ENCODE measurements at places on chromosomes 12 and 14. TPM values are rescaled to one million over a fixed set of nuclear protein-coding genes. Genes with fewer than 3 reads are reported as not detected.

GRCh38 chr12:81644503-81644902 is 114.6 kb downstream of the PPFIA2 start:
- DNase-seq, result no peak

- DNase-seq, result peak; percentile 64
Observed at GRCh38 chr12:93778306-93778705, 101.1 kb downstream of the CRADD start.

GRCh38 chr12:64506955-64507354 is 55.0 kb downstream of the TBK1 start:
- no peak for DNase-seq

- DNase-seq, result peak; percentile 64
Observed at GRCh38 chr12:153080-153746, 60.7 kb downstream of the SLC6A12 start.

GRCh38 chr12:47473091-47473490 is 232.7 kb downstream of the RPAP3 start:
- DNase-seq, result no peak

DNA sequence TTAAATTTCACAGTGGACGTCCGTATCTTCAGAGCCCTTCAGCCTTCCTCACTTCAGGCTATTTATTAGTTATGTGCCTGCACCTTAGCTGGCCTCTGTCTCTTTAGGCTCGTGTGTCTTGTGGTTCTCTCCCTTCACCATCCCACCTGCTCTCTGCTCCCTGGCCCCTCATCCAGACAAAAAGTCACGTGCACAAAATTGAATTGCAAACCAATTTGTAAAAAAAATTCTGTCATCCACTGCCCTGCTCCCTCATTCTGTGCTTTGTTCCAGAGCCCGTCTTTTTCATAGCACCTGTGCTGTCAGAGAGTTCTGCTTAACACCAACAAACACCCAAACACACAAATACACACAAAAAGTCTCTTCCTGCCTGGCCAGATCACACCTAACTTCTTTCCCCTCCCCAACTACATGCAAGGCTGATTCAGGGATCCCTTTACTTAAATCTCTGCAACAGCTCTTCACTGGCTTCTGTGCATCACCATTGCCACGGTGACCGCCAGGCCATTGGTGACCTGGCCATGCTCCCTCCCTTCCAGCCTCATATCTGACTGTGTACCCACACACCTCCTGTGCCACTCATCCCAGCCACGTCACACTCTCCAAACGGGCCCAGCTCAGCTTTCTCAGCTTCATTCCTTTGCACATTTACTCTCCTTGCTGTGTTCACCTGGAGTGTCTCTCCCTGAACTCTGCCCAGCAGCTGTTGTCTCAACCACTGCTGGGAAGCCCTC is 205.7 kb downstream of the TTC8 start:
- DNase-seq, result no peak

GRCh38 chr12:27785882-27786570 is 6.0 kb upstream of the MANSC4 start:
- DNase-seq, result no peak

GRCh38 chr12:47772094-47772660 is 861 bp upstream of the SLC48A1 start:
- peak; percentile 34 for DNase-seq

GRCh38 chr14:66174453-66174891 is 311.7 kb upstream of the CCDC196 start:
- no peak for DNase-seq

DNA sequence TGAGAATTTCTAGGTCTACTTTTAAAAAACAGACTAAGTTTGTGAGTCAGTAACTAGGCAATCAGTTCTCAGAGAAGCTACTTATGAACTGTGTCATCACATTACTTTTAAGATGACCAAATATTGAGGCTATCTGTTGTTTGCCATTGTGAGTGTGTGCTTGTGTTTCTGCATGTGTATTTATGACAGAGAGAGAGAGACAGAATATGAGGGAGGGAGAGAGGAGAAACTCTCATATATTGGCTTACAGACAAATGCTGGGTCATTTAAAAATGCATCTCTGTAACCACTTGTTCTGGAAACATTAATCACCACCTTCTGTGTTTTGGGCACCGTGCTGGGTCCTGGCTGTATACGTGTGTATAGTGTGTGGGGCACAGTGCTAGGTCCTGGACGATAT is 161.5 kb upstream of the FRMD6 start:
- DNase-seq, result no peak

DNA sequence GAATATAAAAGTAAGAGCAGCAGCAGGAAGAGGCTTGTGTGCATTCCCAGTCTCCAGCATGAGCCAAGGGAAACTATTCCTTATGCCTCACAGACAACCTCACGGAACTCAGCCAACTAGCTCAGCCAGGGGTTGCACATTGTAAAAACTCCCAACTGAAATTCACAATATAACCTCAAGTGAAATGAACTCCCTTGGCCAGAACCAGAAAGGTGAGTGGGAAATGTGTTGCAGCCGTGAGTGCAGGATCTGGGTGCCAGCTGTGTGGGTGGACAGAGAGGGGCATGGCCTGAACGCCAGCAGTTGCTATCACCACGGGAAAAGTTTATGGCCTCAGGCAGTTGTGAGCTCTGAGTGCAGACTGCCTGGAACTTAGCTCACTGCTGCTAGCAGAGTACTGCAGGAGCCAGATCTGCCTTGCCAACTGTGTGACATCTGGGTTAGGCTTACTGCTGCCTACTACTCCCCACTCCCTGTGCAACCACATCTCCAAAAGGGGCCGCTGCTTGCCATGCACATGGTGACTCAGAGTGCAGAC is 2.3 kb upstream of the CLEC1A start:
- DNase-seq, result no peak

- DNase-seq, result no peak
Observed at GRCh38 chr14:99854831-99855230, 61.6 kb downstream of the EML1 start.

- no peak for DNase-seq
Observed at GRCh38 chr12:10967409-10967808, 19.3 kb downstream of the TAS2R50 start.

DNA sequence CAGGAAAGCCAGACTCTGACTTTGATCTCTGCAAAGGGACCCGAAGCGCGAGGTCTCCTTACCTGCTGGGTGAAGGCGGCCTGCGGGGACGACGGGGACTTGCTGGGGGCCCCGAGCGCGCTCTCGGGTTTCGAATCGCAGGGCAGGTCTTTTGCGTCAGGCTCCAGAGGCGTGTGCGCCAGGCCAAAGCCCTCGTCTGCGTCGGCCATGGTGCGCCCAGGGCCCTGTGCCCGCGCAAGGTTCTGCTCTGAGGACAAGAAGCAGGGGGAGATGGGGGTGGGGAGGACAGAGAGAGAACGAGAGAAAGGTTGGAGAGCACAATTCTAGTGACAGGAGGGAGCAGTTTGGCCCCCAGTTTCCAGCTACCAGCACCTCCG is 2.3 kb downstream of the TBX5 start:
- DNase-seq, result no peak

GRCh38 chr12:92905258-92905810 is 23.8 kb downstream of the EEA1 start:
- DNase-seq, result no peak

DNA sequence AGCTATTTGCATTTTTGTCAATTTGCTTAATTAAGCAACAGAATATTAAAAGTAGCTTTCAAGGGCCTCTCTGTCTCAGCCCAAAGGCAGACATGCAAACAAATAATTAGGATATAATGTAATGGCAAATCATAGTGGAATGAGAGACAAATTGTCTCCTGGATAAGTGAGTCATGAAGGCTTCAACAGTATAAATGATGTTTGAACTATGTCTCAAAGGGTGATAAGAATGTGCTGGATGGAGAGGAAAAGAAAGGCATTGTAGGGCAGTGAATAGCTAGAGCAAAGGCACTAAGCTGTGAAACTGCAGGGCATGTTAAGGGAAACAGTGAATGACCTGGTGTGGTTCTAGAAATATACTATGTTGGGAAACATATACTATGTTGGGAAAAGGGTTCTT is 53.5 kb upstream of the PPP1R12A start:
- no peak for DNase-seq

DNA sequence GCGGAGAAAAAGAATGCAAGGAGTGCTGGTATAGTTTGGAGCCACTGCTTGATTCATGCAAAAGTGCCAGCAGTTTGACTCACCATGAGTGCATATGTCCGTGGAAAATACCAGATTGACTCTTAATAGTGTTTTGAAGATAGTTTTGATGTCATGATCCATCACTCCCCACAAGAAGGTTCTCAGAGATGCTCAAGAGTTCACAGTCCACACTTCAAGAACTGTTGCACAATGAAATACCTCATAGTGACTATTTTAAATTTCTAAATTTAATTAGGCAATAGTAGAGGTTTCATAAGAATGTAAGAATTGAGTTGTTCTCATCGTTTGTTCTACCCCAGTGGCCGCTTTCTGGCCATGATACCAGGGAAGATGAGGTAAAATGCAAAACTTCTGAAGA is 286.6 kb upstream of the RGS6 start:
- DNase-seq, result no peak

- DNase-seq, result no peak
Observed at GRCh38 chr12:68890701-68891113, 42.3 kb downstream of the CPM start.

- no peak for DNase-seq
Observed at GRCh38 chr12:117118838-117119591, 19.8 kb upstream of the TESC start.

DNA sequence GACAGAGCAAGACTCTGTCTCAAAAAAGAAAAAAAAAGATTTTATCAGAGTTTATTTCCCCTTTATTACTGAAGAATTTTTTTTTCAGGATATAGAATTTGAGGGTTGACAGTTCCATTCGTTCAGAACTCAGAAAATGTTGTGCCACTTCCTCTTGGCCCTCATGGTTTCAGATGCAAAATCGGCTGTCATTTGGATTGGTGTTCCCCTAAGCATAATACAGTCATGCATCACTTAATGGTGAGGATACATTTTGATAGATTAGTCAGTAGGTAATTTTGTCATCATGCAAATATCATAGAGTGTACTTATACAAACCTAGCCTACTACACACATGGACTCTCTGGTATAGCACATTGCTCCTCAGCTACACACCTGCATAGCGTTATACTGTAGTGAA is 263.9 kb upstream of the RTL1 start:
- no peak for DNase-seq

DNA sequence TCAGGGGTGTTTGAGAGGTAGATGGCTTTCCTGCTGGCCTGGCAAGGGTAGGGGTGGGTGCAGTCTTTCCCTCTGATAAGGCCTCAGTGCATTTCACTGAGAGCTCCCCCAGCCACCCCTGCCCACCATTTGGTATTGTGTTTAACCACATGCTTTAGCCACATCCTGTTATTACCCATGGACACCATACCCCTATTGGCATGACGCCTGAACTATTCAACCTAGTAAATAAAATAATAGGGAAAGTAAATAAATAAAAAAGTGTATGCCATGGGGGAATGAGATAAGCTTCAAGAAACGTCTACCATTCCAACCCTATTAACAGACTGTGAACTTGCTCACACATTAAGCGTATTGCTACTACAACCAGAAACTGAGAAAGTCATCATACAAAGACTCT is 7.6 kb upstream of the LGR5 start:
- no peak for DNase-seq

DNA sequence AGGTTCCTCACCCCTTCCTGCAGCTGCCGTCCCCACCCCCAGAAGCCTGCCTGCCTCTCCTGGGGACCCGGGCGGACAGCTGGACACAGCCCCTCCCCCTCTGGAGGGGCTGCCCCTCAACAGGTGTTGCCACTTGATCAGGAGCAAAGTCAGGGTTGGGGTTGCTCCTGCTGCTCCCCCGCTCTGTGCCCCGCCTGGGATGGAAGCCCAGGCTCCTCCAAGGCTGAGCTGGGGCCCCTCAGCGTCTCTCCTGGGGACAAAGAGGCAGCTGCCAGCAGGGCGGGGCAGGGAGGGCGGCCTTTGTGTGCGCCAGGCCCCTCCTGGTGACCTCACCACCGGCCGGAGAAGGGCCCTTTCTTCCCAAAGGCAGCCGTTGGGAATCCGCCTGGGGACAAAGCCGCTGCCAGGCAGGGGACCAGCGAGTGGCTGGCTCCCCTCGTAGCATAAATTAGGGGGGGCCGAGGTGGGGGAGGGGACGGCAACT is 13.7 kb downstream of the TRMT61A start:
- DNase-seq, result peak; percentile 73

GRCh38 chr14:95611293-95611880 is 74.8 kb upstream of the TCL1B start:
- DNase-seq, result no peak

- no peak for DNase-seq
Observed at GRCh38 chr12:111256629-111257434, 112.1 kb downstream of the PHETA1 start.

DNA sequence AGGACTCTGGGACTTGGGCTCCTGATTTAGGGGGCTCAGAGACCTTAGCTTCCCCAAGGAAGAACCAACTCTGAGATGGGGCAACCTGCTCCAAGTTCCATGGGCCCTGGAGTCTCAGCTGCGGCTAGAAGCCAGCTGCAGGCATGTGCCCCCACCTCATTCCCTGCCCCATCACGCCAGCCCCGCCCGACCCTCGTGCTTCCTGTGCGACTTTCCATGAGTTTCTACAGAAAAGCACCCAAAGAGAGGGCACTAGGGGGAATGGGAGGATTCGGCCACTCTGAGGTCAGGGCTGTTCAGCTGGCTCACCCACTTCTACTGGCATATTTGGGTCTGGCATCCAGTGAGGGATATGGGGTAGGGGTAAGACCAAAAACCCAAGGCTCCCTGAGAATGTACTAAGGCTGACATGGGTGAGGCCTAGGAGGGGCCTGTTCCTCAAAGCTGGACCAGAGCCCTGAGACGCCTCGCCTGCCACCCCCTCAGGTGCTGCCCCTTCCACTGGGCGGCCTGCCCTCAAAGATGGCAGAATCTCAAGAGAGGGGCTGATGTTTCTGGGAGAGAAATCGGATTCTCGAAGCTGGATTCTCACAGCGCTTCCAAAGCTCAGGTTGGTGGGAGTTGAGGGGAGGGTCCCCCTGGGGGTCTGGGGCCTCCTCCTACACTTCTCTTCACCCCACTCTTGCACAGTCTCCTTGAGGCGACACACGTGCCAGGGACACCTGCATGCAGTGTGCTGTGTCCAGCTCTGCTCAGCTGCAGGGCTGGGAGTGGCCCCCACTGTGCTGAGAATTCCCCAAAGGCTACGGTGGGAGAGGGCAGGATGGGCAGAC is 22.1 kb downstream of the FAIM2 start:
- DNase-seq, result peak; percentile 37

DNA sequence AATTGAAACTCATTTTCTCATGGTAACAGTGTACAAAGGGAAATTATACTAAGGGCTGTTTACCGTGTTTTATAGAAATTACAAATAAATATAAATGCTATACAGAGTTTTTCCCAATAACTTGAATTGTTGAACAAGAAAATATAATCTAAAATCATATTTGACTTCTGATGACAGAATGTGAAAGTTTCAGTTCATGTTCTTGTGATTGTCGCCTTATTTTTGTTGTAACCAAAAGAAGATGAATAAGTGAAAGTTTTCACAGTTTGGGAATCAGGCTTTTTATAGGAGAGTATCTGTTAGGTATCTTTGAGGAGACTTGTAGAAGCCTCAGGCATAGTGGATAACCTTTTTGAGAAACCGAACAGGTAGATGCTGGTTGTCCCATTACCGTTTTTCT is 28.1 kb downstream of the ANO6 start:
- DNase-seq, result no peak

The GPRC5D gene
- not detected for total RNA-seq

The ASIC1 gene
- 0.79 TPM for total RNA-seq

The KCNA1 gene
- 0.05 TPM for total RNA-seq

The SRGAP1 gene
- total RNA-seq, result 1.2 TPM

The NRXN3 gene
- 0.06 TPM for total RNA-seq

The PTPN21 gene
- 20.3 TPM for total RNA-seq

The MYF6 gene
- 300 TPM for total RNA-seq

The PCBP2 gene
- total RNA-seq, result 412 TPM

All from psoas muscle (tissue), 8 donors.